ENCODE measurements at places on chromosomes 2 and 18.

- peak; percentile 23 for DNase-seq
Measured at GRCh38 chr18:11412811-11413210, 196.6 kb upstream of the SLC35G4 start.

- no peak for DNase-seq
Measured at GRCh38 chr2:50049267-50049666, 895.0 kb upstream of the FSHR start.

GRCh38 chr18:30929065-30929464 lies 113.5 kb downstream of the DSC3 start:
- no peak for DNase-seq

GRCh38 chr2:151614606-151615306 lies 119.5 kb downstream of the NEB start:
- no peak for DNase-seq

GRCh38 chr2:27929916-27930486 lies 39.5 kb downstream of the BABAM2 start:
- no peak for DNase-seq

DNA sequence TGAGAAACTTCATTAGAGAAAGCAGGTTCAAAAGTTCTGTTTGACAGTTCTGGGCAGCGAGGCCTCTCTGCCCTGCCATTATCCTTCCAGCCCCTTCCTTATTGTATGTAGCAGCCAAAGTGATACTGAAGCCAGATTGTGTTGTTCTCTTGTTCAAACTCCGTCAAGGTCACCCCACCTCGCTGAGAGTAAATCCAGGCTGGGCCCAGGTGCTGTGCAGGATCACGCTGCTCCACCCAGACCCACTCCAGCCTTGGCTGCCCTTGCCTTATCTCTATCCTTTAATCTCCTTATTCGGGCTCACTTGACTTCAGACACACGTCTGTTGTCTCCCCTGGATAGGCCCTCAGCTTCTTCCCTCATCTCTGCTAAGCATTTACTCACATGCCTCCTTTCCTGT lies 196.1 kb downstream of the CPS1 start:
- DNase-seq: no peak

- DNase-seq: peak; percentile 85
Measured at GRCh38 chr2:239223310-239224198, 177.3 kb downstream of the HDAC4 start.

GRCh38 chr2:9055471-9055870 lies 52.0 kb upstream of the MBOAT2 start:
- no peak for DNase-seq

DNA sequence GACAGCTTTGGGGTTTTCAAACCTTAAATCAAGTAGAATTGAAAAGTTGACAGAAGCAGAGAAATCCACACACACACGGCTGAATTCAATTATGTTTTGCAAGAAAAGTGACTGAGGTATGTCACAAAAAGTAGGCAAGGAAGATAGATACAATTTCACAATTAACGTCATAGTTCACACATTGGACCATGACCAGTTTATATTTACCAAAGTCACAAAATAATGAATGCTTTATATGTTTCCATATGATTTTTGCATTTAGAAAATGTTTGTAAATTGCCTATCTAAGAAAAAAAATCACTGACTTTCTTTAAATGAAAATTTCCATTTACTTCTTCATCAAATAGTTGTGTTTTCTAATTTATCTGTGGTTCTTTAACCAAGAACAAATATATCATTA lies 29.4 kb upstream of the ZNF516 start:
- DNase-seq: no peak

- peak; percentile 43 for DNase-seq
Measured at GRCh38 chr2:171595456-171595855, 73.2 kb downstream of the CYBRD1 start.

- no peak for DNase-seq
Measured at GRCh38 chr2:64803776-64804175, 150.1 kb upstream of the SERTAD2 start.

- no peak for DNase-seq
Measured at GRCh38 chr18:34695310-34695709, 14.8 kb upstream of the DTNA start.

DNA sequence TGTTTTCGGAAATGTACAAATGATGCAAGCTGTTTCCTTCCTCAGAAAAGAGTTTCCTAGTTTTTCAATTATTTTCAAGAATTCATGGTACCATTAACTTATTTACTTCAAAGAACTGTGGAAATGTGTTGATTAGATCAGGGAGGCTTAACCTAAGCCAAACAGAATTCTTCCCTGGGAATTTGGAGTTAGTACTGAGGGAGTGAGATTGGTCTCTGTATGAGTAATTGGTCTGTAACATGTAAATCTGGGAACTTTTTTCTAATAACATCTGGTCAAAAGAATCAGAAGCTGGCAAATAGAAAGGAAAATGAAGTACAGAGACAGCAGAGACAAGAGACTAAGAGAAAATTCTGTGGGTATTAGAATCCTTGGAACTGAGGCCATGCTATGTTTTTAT lies 145.8 kb downstream of the BABAM2 start:
- peak; percentile 23 for DNase-seq
